Stimulated activated CD8-positive, alpha-beta memory T cell treated with anti-CD3 and anti-CD28 coated beads, Interleukin-4, amount 100 ng/mL, for 1 hour (primary cell): ENCODE measurements at places on chromosomes 2 and 18.

- DNase-seq = no peak
These were observed 10.4 kb upstream of the KCNF1 start for GRCh38 chr2:10901160-10901939.

DNA sequence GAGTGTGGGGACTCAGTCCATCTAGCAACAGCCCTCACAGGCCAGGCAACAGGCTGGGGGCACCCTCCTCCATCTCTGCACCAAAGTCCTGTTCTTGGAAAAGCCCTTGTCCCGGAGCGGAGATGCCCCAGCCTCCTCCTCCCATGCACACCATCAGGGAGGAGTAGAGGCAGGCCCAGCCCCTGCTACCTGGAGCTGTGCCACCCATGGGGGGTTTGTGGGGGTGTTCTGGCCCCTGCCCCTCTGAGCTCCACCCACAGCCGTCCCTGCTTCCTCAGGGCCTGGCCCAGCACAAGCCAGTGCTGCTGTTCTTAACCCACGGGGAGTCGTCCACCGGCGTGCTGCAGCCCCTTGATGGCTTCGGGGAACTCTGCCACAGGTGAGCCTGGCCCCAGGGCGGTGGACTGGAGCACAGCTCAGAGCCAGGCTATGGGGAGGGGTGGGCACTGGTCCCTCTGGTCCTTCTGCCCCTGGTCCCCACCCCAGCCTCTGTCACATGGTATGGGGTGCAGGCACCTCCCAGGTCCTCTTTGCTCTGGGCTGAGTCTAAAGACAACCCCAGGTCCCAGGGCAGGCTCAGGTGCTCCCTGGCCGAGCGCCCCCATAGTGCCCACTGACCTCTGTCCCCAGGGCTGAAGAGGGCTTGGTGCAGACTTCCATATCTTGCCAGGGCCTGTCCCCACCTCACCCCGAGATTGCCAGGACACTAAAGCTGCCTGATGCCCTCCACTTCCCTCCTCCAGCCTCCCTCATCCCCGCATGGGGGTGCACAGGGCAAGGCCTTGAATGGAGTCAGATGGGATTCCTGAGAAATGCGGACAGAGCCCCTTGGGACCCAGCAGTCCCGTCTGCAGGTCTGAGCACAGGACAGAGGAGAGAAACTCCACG is 2.7 kb downstream of the AGXT start:
- no peak for DNase-seq

GRCh38 chr2:167504061-167504460 is 615.8 kb downstream of the XIRP2 start:
- DNase-seq = no peak

- no peak for DNase-seq
These were observed 148.2 kb downstream of the RND3 start for GRCh38 chr2:150339282-150339681.

- no peak for DNase-seq
These were observed 212.6 kb downstream of the PMAIP1 start for GRCh38 chr18:60112369-60112768.

GRCh38 chr2:127371037-127371436 is 16.7 kb downstream of the MAP3K2 start:
- no peak for DNase-seq

DNA sequence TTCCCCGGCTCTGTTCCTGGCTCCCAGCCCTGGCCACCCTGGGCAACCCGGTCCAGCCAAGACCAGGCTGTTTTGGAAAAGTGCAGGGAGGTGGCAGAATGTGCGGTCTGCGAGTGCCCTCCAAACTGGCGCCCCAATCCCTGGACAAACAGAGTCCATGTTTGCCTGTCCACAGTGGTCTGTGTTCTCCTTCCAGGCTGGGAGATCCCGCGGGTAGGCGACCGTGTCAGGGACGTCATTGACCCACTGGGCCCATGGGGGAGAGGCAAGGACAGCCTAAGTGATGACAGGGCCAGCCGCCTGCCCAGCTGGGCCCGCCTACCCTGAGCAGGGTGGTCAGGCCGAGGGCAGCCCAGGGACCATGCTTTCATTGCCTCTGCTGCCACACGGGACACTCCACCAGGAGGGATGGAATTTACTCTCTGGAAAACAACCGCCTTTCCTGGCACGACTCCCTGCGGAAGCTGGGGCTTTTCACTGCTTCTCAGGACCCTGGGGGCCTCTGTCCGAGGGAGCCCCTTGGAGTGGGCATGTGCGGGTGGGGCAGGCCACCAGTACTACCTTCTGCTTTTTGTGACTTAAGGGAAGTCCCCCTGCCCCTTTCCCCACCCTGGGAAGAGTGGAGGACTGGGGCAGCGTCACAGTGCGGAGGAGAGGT is 20.1 kb downstream of the CYP26B1 start:
- no peak for DNase-seq

DNA sequence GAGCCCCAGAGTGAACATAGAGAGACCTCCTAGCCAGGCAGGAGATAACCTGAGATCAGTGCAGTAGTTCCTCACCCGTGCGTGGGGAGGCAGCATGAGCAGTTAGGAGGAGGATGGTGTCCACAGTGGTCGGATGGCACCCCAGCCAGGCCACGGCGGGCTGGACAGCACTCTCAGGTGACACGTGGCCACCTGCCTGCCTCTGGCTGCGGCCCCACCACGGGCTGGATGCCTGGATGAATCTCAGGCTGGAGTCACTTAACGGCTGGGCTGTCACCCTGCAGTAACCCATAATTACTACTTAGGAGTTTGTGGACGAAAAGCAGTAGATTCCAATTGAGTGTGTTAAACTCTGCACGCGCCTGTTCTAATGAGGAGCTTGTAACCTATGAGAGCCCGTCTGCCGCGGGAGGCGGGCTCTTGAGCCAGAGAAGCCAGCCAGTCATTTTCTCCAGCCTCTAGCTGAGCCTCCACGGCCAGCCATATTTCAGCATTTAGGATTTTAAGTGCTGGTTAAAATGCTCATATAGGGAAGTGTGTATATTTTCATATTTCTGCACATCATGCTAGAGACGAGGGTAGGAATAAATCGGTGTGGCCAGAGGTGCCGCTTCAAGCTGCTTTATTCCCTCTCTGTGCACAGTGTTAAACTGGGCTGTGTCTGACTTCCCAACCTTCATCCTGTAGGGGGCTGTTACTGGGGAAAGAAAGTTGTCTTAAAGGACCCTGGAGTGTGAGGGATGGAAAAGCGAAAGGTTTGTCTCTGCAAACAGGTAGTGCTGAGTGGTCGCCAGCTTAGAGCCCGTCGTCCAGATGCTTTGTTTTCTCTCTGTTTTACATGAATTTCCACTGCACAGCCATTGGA is 144.0 kb downstream of the GLI2 start:
- DNase-seq = no peak

DNA sequence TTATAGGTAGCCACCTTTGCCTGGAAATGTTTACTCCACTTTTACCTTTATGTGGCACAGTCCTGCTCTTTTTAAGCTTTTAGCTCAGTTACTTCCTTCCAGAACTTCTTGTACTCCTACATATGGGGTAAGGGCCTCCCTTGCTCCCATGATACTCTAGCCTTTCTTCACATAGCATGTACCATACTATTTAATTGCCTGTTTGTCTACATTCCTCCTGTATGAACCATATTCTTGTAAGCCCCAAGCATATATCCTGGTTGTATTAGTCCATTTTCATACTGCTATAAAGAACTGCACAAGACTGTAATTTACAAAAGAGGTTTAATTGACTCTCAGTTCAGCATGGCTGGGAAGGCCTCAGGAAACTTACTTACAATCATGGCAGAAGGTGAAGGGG is 90.6 kb upstream of the VWC2L start:
- DNase-seq = no peak
